ENCODE measurements at places on chromosomes 12 and 14.

DNA sequence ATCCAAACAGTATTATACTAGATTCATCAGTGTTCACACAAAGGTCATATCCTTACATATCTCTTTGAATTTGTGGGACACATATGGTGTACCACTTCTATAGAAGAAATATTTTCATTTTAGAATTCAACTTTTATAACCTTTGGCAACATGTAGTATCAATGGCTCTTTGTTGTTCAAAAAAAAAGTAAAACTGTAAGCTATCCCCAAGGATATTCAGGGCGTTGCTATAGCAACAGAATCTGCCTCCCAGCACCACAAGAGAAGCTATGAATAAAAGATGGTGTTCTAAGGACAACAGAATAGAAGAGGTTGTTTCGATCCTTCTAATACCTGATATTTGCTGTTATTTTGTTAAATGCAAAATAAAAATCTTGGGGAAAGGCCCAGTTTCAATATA is 139.3 kb downstream of the BRMS1L start:
- DNase-seq = no peak

DNA sequence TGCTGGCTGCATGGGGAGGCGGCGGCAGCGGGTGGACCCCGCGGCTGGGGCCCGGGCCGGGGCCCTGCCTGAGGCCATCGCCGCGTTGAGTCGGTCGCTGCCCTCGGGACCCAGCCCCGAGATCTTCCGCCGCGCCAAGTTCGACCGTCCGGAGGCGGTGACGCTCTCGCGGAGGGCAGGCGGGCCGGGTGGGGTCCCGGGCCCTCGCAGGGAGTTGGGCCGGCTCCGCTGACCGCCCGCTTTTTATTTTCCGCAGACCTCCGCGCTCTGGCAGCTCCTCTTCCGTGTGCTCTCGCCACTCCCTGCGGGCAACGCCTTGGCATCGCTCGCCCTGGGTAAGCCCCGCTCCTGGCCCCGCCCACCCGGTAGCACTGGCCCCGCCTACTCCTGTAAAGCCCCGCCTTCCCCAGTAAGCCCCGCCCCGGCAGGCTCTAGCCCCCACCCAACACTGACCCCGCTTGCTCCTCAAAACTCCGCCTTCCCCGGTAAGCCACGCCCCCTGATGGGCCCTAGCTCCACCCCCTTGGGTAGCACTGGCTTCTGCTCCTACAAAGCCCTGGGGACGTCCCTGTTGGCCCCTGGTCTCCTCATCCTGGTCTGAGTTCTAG is 424 bp downstream of the TEDC1 start:
- DNase-seq = peak; percentile 45

DNA sequence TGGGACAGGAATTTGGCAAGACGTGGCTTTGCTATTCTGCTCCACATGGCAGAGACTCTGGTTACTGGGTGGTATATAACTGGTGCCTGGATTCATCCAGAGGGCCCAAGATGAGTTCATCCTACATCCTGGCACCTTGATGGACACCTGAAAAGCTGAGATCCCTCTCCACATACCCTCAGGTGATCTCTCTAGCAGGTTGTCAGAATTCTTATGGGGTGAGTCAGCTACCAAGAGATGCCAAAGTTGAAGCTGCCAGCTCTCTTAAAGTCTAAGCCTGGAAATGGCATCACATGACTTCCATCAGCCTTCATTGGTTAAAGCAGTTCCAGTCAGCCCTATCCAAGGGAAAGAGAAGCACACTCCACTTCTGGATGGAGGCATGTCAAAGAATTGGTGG is 300.7 kb upstream of the SEL1L start:
- DNase-seq = no peak

GRCh38 chr12:82874945-82875344 is 188.2 kb downstream of the TMTC2 start:
- no peak for DNase-seq

GRCh38 chr14:88576222-88576621 is 13.4 kb downstream of the ZC3H14 start:
- DNase-seq = no peak

DNA sequence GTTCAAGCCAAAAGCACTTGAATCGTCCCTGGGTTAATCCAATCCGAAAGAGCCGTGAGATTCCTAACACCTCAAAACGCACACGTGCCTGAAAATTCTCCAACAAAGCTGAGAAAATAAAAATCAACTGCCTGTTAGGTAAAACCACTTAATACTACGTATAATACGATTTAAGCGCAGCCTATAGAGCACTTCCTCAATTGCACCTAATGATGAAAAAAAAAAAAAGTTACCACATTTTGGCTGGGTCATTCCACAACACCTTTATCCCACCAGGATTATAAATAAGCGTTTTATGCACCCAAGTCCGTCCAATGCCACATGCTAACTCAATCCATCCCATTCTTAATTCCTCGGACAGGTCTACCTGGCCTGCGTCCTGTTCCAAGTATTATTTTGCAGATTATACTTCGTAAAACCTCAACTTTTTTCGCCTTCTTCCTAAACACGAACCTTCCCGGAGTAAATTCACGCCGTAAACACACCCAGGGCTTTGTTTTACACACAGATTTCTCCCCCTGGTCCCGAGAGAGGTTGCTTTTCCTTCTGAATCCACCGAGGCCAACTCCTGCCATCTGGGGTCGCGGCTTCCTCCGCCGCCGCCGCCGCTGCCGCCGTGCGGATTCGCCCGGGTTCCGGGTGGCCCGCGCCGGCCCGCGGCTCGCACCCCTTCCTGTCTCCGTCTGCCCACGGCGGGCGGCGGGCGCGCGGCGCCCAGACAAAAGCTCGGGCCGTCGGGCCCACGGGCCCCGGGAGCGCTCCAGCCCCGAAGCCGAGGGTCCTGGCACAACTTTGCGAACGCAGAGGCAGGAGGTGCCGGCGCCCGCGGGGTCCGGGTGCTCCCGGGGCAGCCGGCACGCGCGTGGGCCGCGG is 66.2 kb downstream of the RNF34 start:
- peak; percentile 47 for DNase-seq

- DNase-seq = no peak
Observed at GRCh38 chr14:39731912-39732311, 299.7 kb upstream of the FBXO33 start.

DNA sequence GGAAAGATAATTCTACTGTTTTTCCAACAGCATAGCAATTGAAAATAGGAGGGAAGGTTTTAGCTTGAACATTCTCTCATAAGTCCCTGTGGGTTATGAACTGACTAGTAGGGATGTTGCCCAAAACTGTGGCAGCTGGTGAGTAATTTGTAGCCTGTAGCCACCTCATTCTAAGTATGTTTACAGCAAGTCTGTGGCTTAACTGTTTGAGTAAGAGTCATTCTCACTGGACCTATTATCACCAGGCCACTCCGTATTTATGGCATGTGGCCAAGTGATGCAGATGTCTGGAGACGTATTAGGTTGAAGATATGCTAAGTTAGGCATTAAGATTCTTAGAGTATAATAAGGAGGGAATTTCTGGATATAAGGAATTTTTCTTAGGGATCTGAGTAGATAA is 458.3 kb downstream of the ETNK1 start:
- no peak for DNase-seq

- DNase-seq = no peak
Observed at GRCh38 chr12:16238661-16239060, 38.8 kb downstream of the SLC15A5 start.

- DNase-seq = no peak
Observed at GRCh38 chr14:100294213-100294962, 11.9 kb downstream of the SLC25A29 start.

DNA sequence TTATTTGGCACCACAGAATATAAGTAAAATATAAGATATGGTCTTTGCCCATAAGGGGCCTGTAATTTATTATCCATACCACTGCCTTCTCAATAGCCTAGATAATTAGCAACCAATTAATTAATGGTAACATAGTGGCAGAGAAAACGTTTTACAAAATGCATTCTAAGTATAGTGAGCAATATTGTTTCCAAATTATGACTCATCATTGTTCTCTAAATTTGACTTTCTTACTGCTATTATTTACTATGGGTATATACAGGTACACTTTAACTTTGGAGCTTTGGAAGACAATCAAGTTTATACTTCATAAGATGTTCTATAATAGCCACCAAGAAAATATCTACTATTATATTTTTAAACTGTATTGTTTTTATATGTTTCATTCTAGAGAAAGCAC is 26.7 kb downstream of the DCP1B start:
- no peak for DNase-seq

GRCh38 chr12:11178250-11178649 is 7.3 kb downstream of the SMIM10L1 start:
- DNase-seq = no peak

- DNase-seq = peak; percentile 40
Observed at GRCh38 chr14:103808403-103809001, 38.9 kb downstream of the PPP1R13B start.

DNA sequence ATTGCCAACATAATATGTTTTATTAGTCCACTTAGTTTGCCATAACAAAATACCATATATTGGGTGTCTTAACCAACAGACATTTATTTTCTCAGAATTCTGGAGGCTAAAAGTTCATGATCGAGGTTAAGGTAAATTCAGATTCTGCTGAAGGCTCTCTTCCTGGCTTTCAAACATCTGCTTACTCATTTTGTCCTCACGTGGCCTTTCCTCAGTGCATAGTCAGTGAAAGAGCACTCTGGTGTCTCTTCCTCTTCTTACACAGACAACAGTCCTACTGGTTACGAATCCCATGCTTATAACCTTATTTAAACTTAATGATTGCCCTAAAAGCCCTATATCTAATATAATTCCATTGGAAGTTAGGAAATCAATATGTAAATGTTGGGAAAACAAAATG is 479.7 kb downstream of the FSCB start:
- DNase-seq = no peak

DNA sequence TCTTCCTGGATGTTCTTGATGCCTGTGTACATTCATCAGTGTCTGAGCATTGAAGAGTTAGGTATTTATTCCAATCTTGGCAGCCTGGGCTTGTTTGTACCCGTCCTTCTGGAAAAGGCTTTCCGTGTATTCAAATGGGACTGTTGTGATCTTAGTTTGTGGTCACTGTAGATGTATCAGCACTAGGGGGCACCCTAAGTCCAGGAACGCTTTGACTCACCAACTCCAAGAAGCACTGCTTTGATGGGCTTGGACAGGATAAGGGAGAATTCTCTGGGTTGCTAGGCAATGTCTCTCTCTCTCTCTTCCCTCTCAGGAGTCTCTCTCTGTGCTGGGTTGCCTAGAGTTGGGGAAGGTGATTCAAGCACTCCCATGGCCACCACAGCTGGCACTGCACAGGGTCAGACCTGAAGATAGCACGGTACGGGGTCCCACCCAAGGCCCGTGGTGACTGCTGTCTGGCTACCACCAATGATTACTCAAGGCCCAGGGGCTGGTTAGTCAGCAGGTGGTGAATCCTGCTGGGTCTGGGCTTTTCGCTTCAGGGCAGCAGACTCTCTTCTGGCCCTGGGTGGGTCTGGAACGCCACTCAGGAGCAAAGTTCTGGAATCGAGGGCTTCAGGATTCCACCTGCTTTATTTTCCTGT is 211.1 kb upstream of the RGS6 start:
- peak; percentile 51 for DNase-seq

DNA sequence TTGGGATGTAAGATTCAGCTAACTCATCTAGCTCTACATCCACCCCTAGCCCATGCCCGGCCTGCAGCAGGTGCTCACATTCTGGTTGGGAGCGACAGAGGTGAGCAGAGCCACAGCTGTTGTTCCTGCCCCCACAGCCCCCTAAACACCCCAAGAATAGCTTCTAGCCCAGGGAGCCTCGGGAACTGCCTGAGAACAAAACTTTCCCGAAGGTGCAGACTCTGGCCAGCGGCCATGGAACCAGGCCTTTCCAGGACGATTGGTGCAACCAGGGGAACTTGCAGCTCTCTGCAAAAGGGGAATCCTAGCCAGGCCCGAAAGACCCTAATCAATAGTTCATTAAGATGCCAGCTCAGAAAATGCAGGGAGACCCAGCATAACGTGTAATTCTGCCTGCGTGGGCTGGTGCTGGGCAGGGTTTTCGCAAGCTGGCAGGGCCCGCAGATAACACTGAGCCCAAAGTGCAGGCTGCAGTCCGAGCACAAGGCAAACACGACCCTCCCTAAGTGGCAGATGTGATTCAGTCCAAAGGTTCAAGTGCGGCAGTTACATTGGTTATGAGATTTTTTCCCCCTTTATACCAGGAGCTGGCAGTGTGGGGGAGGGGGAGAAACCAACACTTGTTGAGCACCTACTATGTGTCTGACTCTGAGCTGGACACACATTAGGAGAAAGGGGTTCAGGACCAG is 122.5 kb upstream of the MAP1LC3B2 start:
- no peak for DNase-seq

DNA sequence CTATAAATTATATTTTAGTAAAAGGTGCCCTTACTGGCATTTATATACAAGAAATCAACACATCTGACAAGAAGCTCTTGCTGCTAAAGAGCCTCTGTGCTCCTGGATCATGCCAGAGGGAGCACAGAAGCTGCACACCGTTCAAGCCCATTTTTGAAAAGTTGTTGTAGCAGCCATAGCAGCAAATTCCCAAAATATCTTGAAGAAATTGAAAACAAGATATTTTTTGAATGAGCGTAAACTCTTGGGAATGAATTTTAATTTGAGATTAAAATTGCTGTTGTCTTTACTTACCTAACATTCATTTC is 540 bp upstream of the CLEC2D start:
- no peak for DNase-seq

GRCh38 chr12:125161712-125162022 is 96.4 kb downstream of the AACS start:
- no peak for DNase-seq

Measured in AML-193 (cell line).